ENCODE measurements at places on chromosomes 2 and 18.

DNA sequence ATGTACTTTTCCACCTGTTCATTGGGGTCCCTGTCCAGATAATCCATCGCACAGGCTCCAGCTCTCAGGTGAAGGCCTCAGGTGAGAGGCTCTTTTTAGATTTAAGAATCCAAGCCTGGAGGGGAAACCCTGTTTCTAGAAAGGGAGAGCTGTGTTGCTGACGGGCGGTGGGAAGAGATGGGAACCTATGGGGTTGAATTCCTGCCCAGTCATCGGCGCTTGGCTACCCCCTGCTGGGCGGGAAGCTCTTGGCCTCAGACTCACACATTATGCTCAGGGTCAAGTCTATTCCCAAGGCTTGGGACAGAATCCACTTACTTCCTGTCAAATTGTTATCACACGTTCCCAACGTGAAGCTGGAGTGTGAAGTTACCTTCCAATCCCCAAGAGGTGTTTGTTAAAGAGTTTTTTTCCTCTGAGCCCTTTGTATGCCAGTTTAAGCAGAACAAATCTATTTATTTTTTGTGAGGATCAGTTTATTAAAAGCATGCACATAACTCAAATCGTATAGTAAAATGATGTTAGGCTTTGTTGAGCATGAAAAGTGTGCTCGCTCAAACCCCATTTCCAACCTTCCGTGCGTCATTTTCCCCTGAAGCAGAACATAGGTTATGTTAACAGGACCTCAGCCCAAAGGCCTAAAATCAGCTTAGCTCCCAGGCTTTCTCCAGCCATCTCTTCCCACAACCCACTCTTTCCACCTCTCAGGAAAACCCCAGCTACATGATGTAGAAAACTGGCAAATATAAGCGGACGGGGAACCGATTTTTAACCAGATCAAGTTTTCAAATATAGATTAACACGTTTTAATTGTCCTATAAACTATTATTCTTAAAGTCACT, 181.7 kb upstream of the ETAA1 start:
- peak; percentile 16 for DNase-seq

DNA sequence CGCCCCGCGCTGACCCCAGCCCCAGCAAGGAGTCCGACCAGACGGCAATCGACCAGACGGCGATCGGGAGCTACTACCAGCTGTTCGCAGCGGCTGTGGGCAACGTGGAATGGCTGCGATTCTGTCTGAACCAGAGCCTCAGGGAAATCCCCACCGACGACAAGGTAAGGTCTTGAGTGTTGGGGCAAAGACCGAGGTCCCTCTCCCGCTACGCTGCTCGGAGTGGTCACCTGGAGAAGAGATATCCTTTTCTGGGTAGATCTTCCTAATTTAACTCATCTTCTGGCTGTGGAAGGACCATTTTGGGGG, 704 bp downstream of the ANKRD53 start:
- no peak for DNase-seq

DNA sequence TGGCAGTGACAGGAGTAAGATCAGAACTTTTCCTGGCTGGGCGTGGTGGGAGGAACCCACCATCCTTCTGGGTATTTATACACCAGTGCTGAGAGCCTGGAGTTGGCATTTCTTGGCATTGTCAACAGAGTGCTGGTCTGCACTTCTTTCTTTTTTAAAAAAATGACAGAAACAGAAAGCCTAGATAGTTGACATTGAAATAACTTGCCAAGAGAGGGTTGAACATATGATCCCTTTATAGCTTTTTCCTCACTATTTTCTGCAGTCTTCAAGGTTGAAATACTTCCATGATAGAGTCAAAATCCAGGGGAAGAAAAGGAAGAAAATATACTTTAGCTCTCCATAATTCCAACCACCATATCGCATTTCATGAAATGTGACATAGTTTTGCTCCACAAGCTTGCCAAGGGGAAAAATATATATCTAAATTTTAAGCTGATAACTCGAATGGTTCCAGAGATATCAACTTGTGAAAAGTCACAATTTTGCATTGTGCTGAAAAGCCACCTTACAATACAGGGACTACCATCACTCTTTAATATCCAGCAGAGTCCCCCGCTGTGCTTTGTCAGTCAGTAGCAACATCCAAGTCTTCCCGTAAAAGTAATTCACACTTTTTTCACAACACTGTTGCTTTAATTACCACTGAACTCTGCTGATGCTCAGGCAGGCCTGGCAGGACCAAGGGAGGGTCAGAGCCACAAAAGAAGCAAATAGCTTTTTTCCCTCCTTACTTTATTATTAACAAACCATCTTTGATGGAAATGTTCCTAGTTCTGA, 764.9 kb upstream of the FANCL start:
- DNase-seq: no peak

- no peak for DNase-seq
Measured at GRCh38 chr18:60413944-60414547, 41.5 kb upstream of the MC4R start.

DNA sequence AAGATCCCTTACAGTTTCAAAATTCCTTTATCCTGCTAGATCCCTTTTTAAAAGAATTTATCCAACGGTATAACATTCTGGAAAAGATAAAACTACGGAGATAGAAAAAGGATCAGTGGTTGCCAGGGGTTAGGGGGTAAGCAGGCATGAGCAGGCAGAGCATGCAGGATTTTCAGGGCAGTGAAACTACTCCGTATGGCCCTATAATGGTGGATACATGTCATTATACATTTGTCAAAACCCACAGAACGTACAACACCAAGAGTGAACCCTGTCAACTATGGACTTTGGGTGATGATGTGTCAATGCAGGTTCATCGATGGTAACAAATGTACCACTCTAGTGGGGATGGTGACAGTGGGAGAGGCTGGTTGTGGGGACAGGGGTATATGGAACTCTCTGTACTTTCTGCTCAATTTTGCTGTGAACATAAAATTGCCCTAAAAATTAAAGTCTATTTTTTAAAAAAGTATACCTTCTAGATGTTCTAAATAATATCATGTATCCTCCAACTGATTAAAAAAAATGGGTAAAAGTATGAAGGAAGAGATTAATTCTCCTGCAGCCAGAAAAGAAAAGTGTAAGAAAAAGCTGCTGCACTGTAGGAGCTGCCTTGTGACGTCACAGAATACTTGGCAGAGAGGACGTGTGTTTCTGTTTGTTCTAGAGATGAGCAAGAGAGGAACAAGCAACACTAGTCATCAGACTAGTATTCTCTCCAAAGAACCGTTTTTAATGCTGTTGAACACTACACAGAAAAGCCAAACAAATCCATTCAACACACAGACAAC, 23.6 kb downstream of the ANKRD44 start:
- peak; percentile 86 for DNase-seq

- DNase-seq: no peak
Measured at GRCh38 chr2:90221300-90221651, 1529.8 kb downstream of the RPIA start.

- DNase-seq: no peak
Measured at GRCh38 chr2:238467792-238468191, 41.1 kb downstream of the ASB1 start.

GRCh38 chr2:148906124-148906523, 31.1 kb downstream of the KIF5C start:
- DNase-seq: no peak

- DNase-seq: no peak
Measured at GRCh38 chr18:9495916-9496705, 20.8 kb downstream of the RALBP1 start.

DNA sequence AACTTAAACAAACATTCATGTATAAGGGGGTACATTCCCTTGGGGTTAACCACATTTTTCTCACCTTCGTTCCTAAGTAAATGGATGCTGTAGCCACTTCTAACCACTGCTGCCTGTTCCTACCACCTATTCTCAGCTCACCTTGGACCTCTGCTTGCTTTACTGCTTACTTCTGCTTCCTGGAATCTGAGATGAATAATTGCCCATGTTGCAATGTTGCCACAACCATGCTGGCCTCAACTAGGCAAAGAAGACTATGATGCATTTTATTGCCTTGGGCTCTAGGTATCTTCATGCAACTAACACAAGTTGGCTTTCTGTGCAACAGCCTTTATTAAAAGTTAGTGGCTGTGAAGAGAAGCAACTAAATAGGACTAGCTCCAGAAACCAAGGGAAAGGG, 106.3 kb upstream of the TCF4 start:
- no peak for DNase-seq

- DNase-seq: no peak
Measured at GRCh38 chr2:45904946-45905631, 253.6 kb downstream of the PRKCE start.

GRCh38 chr2:63755216-63755615, 86.5 kb upstream of the UGP2 start:
- peak; percentile 36 for DNase-seq

GRCh38 chr2:224709301-224709700, 6.9 kb downstream of the CCDC195 start:
- no peak for DNase-seq

- no peak for DNase-seq
Measured at GRCh38 chr2:44826601-44827000, 114.9 kb upstream of the SIX3 start.

DNA sequence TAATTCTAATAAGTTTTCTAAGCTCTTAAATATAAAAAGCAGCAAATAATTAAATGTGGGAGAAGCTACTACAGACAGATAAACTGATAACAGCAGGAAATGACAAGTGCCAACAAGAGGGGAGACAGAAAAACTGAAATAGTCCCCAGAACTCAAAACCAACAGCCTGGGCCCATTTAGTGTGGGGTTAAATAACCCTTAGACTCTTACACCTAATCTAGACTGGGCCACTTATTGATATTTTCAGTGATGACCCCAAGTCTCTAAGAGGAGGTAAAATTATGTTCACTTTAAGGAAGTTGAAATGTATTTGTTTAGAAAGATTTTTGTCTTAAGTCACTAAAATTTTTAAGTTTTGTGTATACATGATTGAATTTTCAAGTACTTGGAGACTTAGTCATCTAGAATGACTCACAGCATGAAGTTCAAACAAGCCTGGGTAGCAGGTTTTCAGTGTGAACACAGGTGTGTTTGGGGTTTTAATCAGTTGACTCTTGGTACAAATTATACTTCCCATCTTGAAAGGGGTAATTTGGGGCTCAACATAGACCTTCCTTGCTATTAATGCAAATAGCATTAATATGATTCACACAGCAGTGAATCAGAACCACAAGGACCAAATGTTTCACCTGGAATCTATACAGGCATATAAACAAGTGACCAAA, 54.9 kb upstream of the MYO3B start:
- DNase-seq: no peak

- DNase-seq: no peak
Measured at GRCh38 chr2:1804351-1804771, 60.0 kb upstream of the PXDN start.

- DNase-seq: no peak
Measured at GRCh38 chr2:185796758-185797157, 58.2 kb downstream of the FSIP2 start.

DNA sequence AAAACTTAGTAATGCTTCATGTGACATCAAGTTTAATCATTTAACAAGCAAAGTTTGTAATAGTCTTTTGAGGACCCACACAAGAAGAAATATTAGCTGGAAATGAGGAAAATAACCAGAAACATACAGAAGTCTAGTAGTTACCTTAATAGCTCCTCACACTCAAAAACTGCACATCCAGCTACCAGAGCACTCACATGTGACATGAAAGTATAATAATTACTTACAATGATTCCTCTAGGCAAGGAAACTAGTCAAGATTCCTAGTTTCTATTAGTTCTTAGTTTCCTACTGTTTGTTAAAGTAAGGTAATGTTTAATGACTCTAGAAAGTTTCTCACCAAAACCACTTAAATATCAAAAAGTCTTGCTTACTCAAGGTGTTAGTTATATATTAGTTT, 335.8 kb downstream of the RAD51AP2 start:
- DNase-seq: no peak

DNA sequence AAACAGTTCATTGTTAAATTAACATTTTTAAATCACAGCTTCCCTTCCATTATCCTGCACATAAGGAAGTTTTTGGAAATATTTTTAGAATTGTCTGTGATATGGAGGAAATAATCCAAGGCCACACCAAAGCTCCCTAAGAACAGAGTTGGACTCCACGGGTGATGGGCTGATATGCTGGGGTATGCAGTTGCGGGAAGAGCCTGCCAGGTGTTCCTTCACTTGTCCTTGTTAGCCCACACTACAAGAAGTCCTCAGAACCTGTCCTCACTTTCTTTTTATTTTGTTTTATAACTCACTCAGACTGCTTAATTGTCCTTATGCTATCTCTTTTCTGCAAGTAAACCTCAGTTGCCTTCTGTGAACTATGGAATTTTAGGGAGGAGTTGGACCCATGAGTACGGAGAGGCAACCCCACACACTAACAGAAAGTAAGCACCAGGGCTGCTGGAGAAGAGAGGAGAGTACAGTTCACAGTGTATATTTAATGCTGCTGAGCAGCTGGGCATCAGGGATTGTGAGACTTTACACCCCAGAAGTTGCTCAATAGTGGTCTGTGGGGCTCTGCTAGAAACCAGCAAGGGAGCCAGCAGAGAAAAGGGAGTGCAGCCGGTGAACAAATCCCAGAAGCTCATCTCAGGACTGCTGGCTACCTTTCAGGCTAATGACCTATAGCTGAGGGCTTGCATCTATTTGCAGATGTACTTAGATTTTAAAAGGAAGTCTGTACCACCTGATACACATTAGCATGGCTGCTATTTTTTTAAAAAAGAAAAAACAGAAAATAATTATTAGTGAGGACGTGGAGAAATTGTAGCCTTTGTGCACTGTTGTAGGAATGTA, 280.1 kb upstream of the STON1 start:
- peak; percentile 55 for DNase-seq

GRCh38 chr2:86031151-86031550, 74.5 kb downstream of the POLR1A start:
- no peak for DNase-seq

DNA sequence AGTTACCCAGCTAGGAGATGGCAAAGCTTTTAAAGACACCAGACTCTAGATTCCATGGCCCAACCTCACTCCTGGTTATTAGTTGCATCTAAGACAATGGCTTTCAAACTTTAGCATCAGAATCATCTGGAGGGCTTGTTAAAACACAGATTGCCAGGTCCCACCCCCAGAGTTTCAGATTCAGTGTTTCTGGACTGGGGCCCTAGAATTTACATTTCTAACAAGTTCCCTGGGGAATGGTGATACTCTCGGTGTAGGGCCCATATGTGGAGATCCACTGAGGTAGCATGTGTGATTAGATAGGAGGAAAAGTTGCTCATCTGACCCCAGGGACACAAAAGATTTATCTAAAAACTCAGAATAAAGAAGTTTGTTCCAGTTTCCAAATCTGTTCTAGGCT, 14.5 kb upstream of the TTR start:
- no peak for DNase-seq

GRCh38 chr2:200353874-200354273, 47.4 kb downstream of the SPATS2L start:
- DNase-seq: no peak

GRCh38 chr2:118190474-118190873, 102.2 kb downstream of the INSIG2 start:
- no peak for DNase-seq

DNA sequence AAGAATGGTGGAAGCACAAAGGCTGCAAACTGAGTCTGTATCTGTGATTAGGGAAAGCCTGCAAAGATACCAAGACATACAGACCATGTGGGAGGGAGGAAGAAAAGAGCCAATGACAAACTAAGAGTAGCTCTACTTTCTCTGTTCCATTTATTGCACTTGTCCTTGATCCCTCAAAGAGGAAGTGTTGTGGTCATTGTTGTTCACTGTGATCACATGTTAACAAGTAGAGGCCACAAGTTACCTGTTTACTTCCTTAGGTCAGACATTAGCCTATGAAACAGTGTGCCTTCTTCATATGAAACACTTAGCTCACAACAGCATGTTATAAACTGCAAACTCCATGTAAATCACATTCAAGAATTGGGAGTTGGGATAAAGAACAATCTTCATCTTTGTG, 32.6 kb downstream of the MAP2 start:
- no peak for DNase-seq
